Activated T-cell treated with anti-CD3 and anti-CD28 coated beads, Interleukin-2, amount 50 U/mL, for 72 hours (primary cell): ENCODE measurements at places on chromosomes 7 and 10. TPM values are rescaled to one million over a fixed set of nuclear protein-coding genes. Genes with fewer than 3 reads are reported as not detected.

Gene MCMBP
- 90.8 TPM for total RNA-seq

Gene TRRAP
- total RNA-seq: 63.1 TPM

Gene UCMA
- total RNA-seq: not detected

Gene HOXA4
- 0.79 TPM for total RNA-seq

Gene GCK
- 0.67 TPM for total RNA-seq

Gene TMEM273
- 22.5 TPM for total RNA-seq

Gene GRK5
- total RNA-seq: 28.1 TPM

Gene TMEM140
- 37.0 TPM for total RNA-seq

Gene ANKRD61
- total RNA-seq: not detected

Gene MUC12
- total RNA-seq: not detected

Gene SMKR1
- 4.3 TPM for total RNA-seq

Gene HOXA6
- total RNA-seq: not detected

Gene SLC16A9
- 0.14 TPM for total RNA-seq

Gene LEP
- not detected for total RNA-seq

Gene NEUROD6
- not detected for total RNA-seq

Gene IFRD1
- 86.4 TPM for total RNA-seq

Gene WEE2
- not detected for total RNA-seq

Gene GPR85
- not detected for total RNA-seq

Gene JCAD
- 0.29 TPM for total RNA-seq

Gene SLC26A3
- not detected for total RNA-seq

Gene CHN2
- total RNA-seq: 1.2 TPM

Gene SFTPA1
- not detected for total RNA-seq

Gene ZCWPW1
- total RNA-seq: 6.5 TPM
